ENCODE measurements at places on chromosomes 7 and 10.

DNA sequence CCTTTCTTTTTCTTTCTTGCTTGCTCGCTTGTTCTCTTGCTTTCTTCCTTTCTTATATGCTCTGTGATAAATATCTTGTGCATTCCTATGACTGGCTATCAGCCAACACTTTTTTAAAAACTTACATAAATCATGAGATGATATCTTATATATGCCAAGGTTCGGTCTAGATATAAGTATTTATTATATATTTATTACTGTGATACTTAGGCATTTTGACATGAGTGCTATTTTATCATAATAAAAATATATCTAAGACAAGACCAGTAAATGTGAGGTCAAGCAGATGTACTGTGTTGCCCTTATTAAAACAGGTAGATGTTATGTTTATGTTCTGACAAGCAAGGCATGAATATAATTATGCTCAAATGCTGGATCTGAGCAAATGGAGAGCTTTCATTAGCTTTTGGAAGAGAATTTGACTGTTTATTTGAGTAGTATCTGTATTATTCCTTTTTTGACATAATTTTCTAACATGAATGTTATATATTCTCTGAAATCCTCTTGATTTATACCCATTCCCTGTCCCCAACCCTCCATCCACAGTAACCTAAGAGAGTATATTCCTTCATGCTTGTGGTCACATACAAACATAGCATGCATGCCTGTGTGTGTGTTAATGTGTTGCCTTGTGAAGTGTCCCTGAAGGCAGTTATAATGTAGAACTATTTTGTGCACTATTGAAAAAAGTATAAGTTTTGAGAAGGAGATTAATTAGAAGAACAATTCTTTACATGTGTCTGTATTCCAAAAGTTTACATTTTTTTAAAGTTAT is 158.0 kb downstream of the HDAC9 start:
- no peak for DNase-seq

- DNase-seq, result no peak
These were observed 50.4 kb upstream of the WNT16 start for GRCh38 chr7:121278120-121279021.

- DNase-seq, result no peak
These were observed 600 bp upstream of the LGI1 start for GRCh38 chr10:93757136-93757535.

DNA sequence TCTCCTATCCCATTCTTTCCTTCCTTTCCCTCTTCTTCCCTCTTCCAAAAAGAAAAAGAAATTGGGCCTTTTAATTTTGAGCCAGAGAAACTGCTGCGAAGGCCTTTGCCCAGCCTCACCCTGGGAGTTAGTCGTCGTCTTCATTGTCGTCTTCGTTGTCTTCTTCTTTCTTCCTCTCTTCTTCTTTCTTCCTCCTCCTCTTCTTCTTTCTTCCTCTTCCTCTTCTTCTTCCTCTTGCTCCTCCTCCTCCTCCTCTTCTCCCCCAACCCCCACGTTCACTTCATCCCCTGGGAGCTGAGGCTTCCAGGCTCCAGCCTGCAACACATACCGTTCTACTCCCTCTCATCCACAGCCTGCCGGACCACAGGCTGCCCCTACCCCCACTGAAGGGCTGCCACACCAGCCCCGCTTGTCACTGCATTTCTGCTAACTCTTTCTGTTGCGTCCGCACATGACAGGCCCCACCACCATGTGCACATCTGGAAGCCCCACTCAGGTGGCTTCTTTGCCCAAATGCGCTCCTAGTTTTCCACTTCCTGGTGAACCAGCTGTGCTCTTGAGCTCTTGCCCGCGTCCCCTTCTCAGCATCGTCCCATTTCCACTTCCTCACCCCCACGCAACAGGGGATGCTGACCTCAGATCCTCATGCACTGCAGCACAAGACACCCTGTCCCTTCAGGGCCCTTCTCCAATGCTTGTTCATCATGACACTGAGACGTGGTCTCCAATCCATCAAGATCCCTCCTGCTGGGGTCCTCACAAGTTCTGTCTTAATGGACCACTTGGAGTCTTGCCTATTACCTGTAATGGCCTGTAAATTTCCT is 94.9 kb upstream of the SH2B2 start:
- DNase-seq, result no peak

GRCh38 chr10:30068492-30069223 is 9.3 kb upstream of the JCAD start:
- no peak for DNase-seq

DNA sequence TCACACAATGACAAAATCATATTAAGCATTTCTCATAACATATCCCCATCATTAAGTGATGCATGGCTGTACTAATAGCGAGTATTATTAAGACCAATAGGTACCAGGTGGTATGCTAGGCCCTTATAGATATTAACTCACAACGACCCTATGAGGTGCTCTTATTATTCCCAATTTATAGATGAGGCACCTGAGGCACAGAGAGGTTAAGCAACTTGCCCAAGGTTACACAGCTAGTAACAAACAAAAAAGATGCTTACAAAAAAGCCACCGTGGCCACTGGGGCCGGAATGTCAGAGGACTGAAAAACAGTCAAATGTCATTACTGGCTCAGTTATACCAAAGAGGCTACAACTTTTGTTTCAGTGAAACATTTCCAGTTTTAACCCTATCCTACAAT is 96.0 kb downstream of the OR13A1 start:
- no peak for DNase-seq

DNA sequence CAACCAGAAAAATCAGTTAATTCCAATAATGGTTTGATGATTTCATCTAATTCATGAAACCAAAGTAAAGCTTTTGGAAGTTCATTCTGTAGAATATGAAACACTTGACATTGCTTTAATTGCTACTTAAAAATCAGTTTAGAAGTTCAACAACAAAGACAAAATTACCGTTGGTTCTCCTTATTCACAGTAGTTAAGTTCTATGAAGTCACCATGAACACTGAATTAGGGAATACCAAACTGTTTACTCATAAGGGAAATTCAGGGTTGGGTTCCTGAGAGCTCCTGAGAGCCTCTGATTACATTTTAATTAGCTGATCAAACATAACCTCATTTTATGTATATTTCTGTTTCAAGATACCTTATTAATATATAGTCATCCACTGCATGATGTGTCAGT is 46.2 kb downstream of the ZNF438 start:
- DNase-seq, result no peak

GRCh38 chr7:134623193-134623592 is 23.5 kb upstream of the BPGM start:
- DNase-seq, result no peak

GRCh38 chr10:23199768-23200511 is 7.8 kb downstream of the PTF1A start:
- DNase-seq, result no peak

DNA sequence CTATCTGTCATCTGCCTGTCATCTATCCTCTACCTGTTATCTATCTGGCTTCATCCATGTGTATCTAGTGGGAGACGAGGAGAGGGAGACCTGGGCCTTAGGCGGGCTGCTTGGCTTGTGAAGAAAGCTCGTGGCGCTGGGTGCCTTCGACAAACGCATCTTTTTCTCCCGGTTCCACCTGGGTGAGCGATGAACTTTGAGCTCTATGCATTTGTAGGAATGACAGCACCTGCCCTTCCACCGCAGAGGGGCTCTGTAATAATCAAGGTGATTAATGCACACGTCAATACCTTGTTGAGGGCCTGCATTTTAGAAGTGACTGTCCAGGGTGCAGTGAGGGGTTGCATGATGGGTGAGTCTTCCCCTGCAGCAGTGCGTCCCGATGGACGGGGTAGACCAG is 2.6 kb upstream of the VIPR2 start:
- DNase-seq, result no peak

DNA sequence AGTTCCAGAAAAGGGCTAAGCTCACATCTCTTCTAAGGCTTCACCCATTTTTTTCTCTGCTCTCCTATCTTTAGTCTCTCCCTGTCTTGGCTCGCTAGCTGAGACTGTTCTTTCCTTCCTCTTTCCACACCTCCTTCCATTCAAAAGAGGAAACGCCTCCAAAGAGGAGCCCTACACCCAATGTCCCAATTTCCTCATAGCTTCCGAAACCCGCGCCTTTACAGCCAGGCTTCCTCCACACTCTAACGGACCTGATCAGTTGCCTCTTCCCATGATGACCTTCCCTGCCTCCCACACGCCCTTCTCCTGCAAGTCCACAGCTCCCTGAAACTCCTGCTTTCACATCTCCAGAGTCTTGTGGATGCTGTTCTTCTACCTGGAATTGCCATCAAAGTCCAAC is 71.7 kb downstream of the COBL start:
- DNase-seq, result no peak

DNA sequence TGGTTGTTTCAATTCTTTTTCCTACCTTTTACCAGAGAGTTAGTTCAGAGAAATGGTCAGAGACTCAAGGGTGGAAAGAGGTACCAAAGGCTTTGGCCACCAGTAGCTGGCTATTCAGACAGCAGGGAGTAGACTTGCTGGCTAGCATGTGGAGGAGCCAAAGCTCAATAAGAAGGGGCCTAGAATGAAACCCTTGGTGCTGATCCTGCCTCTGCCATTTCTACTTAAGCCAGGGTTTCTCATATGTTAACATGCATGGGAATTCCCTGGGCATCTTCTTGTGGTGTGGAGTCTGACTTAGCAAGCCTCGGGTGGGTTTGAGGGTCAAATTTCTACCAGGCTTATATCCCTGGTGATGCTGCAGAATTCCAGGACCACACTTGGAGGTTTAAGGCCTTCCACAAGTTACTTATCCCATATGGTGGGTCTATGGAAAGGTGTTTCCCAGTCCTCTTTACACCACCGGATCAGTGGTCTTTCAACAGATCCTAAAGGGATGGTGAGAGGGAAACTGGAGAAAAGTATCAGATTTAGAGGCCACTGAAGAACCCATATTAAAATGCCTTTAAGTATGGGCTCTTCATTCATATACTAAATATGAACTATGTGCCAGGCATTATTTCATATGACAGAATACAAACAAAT is 3.2 kb downstream of the IL6 start:
- no peak for DNase-seq

DNA sequence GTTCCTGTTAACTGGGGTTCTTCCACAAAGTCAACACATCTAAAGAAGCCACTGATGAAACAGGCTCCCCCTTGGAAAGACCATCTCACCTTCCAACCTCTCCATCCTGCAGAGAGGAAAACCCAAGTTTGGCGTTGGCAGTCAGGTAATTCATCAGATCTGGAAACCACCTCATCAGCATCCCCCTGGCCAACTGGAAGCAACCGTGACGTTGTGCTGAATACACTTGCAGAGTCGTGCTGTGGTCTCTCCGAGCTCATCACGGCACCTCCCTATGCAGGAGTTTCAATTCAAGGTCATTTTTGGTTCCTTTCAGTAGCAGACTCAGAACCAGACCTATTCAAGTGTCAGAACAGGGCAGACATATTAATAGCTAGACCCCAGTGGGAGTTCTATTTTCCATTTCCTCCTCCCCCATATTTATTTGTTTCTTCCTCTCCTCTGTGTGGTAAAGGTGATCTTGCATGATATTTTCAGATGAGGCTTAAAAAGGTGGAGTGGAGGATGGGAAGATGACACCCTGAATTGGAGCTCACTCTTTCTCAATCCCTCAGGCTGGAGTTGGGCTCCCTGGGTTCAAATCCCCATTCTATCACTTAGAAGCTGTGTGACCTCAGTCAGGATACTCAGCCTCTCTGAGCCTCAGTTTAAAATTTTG is 149.1 kb upstream of the ADO start:
- no peak for DNase-seq

- no peak for DNase-seq
These were observed 2.7 kb upstream of the CUL2 start for GRCh38 chr10:35092851-35093250.

DNA sequence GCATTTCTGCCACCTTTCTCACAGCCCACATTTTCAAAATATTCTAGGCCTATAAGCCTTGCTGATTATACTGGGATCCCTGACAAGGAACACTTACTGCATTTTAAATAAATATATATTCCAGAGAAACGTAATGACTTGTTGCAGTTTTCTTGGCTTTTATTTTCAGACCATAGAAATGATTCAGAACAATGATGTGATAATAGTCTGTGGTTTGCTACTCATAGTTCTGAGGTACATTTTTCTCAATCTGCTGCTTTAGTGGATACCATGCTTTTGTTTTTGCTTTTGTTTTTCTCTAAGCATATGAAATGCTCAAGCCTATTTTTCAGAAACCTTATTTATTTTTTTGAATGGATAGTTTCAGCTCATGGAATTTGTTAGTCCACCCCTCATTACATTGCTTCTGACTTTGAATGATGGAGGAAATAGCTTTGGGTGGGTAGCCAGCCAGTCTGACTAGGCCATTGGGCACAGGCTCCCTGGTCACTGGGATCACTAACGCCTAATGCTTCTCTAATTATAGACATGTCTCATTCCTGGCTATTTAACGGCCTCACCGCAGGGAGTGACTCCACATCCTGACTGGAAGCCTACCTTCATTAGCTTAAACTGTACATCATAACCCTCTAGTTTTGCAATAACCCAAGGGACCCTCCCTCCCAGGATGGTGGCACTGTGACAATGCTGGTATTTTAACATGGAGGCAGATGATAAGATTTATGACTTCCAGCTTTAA is 66.1 kb downstream of the MBL2 start:
- no peak for DNase-seq
